ENCODE measurements at places on chromosomes 13 and 19.

DNA sequence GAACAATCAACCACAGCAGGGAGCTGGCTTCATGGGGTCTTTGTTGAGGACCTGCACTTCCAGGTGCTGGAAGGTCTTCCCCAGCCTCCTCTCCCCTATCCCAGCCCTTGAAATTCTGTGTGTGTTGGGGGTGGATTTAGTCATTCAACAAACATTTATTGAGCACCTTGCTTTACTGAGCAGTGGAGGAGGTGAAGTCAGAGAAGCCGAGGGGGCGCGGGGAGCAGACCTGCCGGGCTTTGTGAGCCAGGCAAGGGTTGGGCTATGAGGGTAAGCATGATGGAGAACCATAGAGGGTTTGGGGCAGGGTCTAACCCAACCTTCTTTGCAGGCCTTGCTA lies 3.5 kb upstream of the C19orf85 start:
- DNase-seq = no peak

GRCh38 chr13:46656786-46657185 lies 103.8 kb downstream of the LRCH1 start:
- DNase-seq = no peak

GRCh38 chr13:99042521-99043250 lies 64.8 kb upstream of the DOCK9 start:
- DNase-seq = no peak

DNA sequence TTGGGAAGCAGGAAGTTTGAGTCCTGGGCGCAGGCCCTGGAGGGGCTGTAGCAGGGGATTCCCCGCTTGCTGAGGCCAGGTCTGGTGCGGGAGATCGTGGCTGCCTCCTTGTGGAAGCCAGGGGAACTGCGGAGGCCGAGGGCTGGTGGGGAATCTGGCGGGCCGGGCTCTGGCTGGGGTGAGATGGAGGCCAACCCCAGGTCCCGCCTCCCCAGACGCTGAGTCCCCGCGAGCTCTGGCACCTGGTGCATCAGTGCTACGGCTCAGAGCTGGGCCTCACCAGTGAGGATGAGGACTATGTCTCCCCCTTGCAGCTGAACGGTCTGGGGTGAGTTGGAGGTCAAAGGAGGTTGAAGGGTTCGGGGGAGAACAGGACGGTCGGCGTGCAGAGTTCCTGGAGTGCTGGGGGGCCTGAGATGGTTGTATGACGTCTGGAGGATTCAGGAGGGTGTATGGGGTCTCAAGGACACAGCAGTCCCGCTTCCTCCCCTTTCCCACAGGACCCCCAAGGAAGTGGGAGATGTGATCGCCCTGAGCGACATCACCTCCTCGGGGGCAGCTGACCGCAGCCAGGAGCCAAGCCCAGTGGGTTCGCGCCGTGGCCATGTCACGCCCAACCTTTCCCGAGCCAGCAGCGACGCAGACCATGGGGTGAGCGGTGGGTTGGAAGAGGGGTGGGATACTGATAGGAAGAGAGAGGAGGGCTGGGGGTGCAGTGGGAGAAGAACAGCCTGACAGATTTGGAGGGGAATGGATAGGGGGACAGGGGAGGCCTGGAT lies 13.1 kb downstream of the GRAMD1A start:
- peak; percentile 39 for DNase-seq

- no peak for DNase-seq
These were observed 12.8 kb downstream of the SHC2 start for GRCh38 chr19:447816-448560.

DNA sequence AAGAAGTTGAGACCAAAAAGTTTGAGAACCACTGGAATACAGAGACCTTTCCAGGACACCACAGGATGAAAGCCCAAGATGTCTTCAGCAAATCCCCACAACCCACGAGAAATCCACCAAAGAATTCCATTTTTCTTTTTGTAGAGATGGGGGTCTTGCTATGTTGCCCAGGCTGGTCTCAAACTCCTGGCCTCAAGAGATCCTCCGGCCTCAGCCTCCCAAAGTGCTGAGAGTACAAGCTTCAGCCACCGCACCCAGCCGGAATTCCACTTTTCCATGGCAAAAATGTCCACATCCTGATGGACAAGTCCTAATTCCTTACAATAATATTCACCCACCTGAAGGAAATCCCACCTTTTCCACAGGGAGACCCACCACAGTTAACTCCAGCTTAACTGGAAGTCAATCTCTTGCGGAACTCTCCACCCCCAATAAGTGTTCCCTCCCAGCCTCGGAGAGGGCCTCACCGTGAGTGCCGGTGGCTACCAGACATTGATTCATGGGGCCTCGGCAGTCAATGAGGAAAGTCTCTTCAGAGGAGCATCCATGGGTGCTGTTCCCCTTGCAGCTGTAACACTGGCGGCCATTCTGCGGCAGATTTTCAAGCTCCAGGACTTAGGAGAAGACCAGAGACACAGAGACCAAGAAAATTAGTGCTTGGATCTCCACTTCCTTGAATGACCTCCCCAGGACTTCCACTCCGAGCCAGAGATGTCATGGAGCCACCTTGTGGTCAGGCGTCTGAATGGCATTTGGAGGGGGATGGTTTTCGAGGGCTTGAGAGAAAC lies 12.3 kb upstream of the CADM4 start:
- DNase-seq = peak; percentile 57

GRCh38 chr19:45280471-45280961 lies 29.4 kb downstream of the MARK4 start:
- peak; percentile 16 for DNase-seq

GRCh38 chr13:35812736-35813135 lies 318.4 kb downstream of the DCLK1 start:
- DNase-seq = no peak

DNA sequence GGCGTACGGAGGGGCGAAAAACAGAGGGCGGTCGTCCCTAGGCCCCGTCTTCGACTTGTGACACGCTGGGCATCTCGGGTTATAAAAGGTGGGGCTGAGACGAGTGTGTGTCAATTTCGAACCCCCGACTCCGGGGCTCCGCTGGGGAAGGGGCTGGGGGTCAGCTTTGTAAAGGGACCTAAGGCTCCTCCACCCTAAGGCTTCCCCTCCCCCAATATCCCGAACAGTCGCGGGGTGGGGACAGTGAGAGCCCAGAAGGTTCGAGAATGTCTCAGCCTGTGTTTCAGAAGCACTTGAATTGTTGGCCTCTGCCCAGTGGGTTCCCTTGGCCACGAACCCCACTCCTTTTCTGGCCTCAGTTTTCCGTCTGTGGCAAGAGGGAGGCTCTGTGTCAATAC lies 450 bp downstream of the SELENOW start:
- DNase-seq = no peak

- no peak for DNase-seq
These were observed 21.7 kb downstream of the LILRB4 start for GRCh38 chr19:54684527-54684926.

DNA sequence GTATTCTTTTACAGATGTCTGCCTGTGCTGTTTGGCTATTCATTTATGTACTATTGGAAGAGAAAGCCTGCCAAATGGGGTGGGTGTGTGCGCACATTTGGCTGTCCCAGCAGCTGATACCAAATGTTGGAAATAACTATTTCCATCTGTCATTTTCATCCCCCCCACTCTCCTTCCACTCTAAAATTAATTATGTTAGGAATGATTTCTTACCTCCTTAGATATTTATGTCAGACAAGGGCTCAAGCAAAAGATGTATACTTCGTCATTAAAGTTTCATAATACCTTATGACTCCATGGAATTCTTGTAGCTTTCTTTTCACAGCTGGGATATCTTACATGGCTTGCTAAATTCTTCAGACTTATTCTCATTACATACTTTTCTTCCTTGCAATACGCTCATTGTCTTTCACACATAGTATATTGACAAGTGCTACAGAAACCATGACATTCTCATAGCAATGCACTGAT lies 18.6 kb downstream of the ITM2B start:
- DNase-seq = peak; percentile 91

DNA sequence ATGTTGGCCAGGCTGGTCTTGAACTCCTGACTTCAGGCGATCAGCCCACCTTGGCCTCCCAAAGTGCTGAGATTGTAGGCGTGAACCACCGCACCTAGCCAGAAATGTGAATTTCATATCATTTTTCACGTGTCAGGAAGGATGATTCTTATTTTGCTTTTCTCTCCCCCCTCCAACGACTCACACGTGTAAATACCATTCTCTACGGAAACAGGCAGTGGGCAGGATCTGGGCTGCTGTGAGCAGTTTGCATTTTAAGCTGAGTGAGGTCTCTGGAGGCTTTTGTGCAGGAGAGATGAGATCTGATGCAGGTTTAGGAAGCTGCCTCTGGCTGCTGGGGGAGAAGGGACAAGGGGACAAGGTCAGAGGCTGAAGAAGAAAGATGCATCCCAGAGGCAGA lies 11.9 kb downstream of the ANKRD24 start:
- DNase-seq = no peak

GRCh38 chr13:83880275-83881139 lies 1.8 kb downstream of the SLITRK1 start:
- no peak for DNase-seq

- DNase-seq = peak; percentile 4
These were observed 2062.1 kb downstream of the PCDH9 start for GRCh38 chr13:65168026-65168425.

- DNase-seq = no peak
These were observed 12.4 kb upstream of the GRWD1 start for GRCh38 chr19:48433337-48433736.

- no peak for DNase-seq
These were observed 632.8 kb upstream of the SPRY2 start for GRCh38 chr13:80973721-80974120.

DNA sequence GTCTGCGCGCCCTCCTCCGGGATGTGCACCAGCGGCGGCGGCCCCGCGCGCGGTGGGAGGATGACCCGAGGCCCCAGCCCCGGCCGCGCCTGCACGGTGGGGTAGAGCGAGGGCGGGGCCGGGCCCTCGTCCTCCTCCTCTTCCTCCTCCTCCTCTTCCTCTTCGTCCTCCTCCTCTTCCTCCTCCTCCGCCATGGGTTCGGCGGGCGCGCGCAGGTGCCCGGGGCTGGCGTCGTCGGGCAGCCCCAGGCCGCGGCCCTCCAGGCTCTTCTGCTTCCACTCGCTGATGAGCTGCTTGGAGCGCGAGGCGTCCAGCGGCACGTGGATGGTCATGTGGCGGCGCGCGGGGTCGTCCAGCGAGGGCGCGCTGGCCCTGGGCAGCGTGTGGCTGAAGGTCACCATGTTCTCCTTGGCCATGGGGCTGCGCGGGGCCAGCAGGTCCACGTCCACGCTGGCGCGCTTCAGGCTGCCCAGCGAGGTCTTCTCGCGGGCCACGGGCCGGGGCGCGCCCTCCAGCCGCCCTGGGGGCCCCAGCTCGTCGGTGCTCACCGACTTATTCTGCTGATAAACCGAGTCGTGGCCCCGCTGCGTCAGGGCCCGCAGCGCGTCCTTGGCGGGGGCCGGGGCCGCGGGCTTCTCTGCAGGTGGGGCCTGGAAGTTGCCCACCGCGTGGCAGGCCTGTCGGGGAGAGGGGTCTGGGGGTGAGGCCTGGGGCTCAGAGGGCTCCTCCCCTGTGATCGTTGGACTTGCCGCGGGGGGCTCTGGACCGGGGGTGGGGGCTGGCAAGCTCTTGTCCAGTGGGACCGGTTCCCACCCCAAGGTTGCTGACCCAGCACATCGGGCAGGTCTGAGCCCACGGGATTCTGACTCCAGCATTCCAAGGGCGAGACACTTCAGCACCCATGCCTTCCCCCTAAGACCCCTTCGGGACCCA lies 8.3 kb downstream of the PLPPR3 start:
- DNase-seq = no peak

DNA sequence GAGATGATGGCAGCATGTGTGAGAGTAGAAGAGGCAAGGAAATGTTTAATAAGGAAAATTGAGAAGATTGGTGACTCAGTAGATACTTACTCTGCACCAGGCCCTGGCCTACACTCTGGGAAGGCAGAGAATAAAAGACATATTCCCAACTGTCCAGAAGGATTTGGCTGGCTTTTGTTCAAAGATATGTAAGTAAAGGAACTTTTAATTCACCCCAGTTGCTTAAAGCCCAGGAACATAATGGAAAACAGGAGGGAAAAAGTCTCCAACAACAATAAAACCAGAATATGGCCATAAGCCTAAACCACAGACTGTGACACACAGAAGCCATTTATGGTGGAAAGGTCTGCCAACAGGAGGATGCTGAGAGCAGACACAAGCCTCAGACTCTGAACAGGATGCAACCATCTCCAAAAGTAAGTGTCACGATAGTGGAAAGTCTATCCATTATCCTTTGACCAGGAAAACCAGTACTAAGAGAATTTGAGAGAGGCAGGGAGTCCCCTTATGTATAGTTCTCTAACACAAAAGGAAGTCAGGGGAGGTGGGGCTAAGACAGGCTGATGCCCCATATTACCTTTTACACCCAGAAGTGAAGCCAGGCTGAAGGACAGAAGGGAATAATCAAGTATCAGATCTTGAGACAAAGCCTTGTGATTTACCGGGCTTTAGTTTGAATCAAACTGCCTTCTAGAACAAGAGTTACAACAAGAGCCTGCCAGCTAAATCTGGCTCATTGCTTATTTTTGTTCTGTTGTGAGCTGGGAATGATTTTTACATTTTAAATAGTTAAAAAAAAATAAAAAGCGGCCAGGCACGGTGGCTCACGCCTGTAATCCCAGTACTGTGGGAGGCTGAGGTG lies 169.5 kb upstream of the STARD13 start:
- DNase-seq = peak; percentile 93

DNA sequence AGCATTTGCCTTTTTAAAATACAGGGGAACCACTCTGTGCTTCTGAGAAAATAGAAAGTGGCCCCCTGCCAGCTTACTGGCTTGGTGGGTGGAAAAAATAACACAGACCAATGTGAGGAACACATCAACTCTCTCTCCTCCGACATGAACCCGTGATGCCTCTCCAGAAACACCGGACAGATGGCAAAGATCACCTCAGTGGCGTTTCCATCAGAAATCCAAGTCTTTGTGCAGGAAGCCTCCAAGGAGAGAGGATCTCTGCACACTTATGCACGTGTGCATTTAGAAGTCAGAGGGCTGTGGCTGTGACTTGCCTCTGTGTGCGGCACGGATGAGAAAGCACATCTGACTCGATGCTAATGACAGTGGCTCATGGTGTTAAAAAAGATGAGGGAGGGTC lies 112.3 kb upstream of the KLF12 start:
- DNase-seq = no peak

DNA sequence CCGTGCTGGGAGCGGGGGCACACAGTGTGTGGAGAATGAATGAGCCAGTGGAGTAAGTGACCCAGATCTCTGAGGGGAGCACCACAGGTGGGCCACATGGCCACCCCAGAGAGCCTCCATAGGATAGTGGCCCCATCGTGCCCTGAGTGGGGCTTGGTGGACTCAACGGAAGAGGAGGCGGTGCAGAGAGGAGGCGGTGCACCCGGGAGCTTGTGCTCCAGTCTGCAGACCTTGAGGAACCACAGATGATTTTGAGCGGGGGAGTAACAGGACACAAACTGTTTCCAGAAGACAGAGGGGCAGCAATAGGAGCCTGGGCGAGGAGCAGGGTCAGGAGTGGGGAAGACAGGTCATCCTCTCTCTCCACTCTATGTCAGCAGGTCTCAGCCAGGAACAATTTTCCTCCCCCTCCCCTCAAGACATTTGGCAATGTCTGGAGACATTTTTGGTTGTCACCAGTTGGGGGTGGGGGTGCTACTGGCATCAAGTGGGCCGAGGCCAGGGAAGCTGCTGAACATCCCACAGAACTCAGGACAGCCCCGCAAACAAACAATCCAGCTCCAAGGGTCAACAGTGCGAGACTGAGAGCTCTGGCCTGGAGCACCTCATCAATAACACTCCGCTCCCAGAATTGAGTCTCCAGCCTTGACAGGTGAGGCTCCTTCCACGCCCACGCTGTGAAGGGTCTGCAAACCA lies 182.2 kb downstream of the USP12 start:
- DNase-seq = no peak

All from fibroblast of skin of abdomen (primary cell).